ENCODE measurements at places on chromosomes 6 and 20. TPM values are rescaled to one million over a fixed set of nuclear protein-coding genes. Genes with fewer than 3 reads are reported as not detected.

Gene GDAP1L1
- not detected for polyA plus RNA-seq

Gene HAO1
- not detected for polyA plus RNA-seq

- DNase-seq = no peak
Observed at GRCh38 chr6:167441715-167442206, 116.9 kb downstream of the TTLL2 start.

DNA sequence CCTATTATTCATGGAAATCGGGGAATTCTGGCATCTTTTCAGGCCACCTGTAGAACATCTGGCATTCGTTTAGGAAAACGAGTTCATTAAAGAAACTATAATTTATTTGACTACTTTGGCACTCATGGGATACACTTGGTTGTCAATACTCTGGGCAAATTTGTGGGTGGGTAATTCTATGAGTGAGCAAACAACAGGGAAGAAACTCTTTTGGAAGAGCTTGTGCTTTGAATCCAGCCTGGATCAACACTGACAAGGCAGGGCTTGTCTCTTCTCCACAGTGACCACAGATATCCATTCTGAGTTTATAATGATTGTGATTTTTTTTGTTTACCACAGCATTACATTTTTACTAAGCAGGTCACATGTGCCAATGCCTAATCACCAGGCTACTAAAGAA is 394.7 kb downstream of the THBS2 start:
- no peak for DNase-seq

DNA sequence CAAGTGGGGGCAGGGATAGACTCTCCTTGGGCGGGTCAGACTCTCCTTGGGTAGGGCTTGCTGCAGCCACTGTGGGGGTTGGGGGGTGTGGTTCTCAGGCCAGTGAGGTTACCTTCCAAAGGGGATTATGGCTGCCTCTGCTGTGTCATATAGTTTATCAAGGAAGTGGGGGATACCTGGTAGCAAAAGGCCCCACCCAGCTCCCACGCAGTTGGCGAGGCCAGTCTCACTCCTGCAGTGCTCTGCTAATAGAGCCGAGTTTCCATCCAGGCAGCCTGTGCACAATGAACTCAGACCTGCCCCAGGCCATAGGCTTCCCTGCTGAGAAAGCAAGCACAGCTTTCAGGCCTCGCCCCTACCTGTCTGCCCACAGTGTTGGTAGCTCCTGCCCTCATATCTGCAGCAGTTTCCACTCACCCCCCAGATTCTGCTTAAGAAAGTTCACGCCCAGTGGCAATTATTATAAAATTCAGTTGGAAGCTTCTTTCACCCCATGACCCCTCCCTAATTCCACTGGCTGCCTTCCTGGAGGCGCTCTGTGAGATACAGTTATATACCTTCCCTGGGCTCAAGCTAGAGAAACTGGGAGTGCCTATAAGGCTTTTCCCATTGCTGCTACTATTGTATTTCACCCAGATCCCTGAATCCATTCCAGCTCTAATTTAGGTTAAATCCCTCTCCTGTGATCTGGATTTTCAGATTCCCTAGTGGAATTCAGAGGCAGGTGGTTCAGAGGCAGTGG is 56.1 kb downstream of the HDDC2 start:
- no peak for DNase-seq

- no peak for DNase-seq
Observed at GRCh38 chr6:82616386-82617028, 252.9 kb downstream of the TPBG start.

Gene GLP1R
- polyA plus RNA-seq = not detected

DNA sequence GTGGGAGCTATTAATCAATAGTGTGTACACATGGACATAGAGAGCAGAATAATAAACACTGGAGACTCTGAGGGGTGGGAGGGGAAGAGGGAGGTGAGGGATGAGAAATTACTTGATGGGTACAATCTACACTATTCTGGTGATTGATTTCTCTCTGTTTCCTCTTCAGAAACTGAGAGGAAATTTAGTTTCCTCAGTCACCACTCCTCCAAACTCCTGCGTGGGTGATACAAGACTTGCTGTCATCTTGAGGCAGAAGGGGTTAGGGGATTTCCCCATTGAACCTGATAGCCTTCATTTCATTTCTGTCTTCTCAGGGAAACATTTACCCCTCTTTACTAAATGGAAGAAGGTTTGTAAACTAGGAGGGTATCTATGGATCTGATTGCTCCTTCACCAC is 84.3 kb upstream of the ESR1 start:
- no peak for DNase-seq

Gene PSORS1C1
- not detected for polyA plus RNA-seq

GRCh38 chr6:167510648-167511047 is 185.8 kb downstream of the TTLL2 start:
- DNase-seq = no peak

- DNase-seq = no peak
Observed at GRCh38 chr20:47360297-47361056, 4.0 kb upstream of the ZMYND8 start.

Gene PROCR
- polyA plus RNA-seq = not detected

- DNase-seq = no peak
Observed at GRCh38 chr6:118740372-118740771, 89.0 kb upstream of the CEP85L start.

All from GM12878 (cell line).